Muscle of arm (tissue), 14 donors: ENCODE measurements at places on chromosomes 4 and X.

- DNase-seq = no peak
Observed at GRCh38 chrX:134552351-134552750, 92.4 kb downstream of the HPRT1 start.

GRCh38 chrX:136259543-136259942, 8.3 kb upstream of the MAP7D3 start:
- peak; percentile 55 for DNase-seq

- peak; percentile 98 for DNase-seq
Observed at GRCh38 chr4:183504064-183504929, 561 bp upstream of the ING2 start.

DNA sequence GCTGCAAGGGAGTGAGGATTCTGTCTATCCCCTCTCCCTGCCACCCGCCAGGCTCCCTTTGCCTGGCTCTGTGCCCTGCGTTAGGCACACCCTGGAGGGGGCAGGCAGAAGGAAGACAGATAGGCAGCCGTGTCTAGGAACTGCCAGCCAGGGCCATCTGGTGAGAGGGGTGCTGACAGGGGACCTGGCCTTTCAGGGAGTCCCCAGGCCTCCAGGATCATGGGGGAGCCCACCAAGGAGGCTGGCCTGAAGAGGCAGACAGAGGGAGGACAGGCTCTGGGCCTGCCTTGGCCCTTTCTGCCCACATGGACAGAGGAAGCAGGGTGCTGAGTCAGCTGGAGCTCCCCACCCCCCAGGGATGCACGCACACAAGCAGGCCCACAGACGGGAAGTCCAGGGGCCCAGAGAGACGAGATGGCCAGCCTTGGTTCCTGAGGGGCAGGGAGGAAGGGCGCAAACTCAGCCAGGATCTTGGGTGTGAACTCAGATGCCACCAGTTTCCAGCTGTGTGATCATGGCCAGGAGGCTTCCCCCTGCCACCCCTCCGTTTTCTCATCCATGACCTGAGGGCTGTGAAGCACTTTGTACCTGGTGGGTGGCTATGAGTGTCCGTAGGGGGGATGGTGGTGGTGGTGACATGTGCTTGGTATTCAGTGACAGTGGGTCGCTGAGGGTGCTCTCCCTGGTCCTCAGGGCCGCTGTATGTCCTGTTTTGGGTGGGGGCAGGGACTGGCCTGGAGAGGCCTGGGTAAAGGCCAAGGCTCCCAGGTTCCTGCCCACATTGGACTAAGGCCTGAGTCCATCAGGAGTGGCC, 1.8 kb downstream of the SH3BP2 start:
- no peak for DNase-seq

DNA sequence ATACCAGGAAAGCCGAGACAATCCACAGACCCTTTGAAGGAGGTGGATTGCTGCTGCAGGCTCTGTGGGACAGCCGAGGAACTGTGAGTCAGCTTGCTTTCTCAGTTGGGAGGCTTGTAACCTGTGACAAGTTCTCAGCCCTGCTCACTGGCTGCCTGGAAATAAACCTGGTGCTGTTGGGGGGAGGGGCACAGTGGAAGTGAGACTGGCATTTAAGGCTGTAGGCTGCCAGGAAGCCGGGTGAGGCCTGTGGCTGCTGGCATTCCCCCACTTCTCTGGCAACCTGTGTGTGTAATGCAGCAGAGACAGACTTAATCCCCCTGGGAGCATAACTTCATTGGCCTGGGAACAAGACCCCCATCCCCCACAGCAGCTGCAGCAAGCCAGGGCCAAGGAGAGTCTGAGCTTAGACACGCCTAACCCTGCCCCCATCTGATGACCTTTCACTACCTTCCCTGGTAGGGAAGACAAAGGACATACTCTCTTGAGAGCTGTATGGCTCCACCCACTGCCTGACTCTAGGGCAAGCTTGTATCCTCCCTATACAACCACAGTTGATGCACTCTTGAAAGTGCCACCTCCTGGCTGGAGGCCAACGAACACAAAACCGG, 64.1 kb downstream of the ALPK1 start:
- DNase-seq = no peak

DNA sequence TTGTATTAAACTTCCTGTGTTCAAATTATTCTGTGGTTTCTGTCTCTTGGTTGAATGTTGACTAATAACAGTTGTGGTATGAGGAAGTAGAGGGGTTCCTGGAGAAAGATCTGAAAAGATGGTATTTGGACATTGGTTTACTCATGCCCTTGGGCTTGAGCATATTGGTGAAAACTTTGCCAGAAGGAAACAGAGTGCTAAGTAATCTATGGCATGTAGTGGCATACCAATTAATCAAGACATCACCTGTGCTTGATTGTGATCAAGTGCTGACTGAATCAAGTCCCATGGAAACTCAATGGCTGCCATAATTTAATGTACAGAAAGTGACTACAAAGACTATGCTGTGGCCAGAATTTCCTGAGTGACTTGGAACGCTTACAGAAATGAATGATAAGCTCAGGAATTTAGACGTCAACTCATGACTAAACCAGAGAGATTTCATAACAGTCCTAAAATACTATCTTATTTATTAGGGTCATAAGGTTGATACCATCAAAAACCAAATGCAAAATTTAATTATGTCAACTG, 2062.9 kb downstream of the ARAP2 start:
- DNase-seq = no peak

- DNase-seq = no peak
Observed at GRCh38 chrX:49919617-49920016, 2.8 kb upstream of the CLCN5 start.

GRCh38 chr4:181688872-181689271, 554.3 kb upstream of the TENM3 start:
- DNase-seq = no peak

GRCh38 chrX:132488180-132488705, 595 bp downstream of the MBNL3 start:
- DNase-seq = peak; percentile 24
